HEK293T (cell line): ENCODE measurements at places on chromosomes 1 and 21.
A peak's percentile ranks its signal among the peaks of the same experiment; 100 is the strongest.

GRCh38 chr21:31548688-31549087 is 110.8 kb upstream of the SOD1 start:
- DNase-seq: no peak

DNA sequence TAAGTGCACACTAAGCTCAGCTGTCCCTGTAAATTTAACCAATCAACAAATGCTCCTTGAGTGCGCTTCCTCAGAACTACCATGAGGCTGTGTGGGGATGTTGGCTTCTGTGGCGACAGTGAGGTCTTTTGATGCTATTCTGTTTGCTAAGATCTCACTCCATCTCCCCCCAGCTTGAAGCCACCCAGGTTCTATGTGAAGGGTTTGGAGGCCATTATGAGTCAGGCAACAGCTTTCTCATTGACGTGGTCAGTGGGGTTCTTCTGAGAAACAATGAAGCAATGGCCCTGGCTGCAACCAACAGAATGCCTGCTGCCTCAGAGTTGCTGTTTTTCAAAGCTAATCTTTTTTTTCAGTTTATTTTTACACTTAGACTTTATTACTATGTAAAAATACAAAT is 205.5 kb downstream of the PTBP2 start:
- no peak for DNase-seq

DNA sequence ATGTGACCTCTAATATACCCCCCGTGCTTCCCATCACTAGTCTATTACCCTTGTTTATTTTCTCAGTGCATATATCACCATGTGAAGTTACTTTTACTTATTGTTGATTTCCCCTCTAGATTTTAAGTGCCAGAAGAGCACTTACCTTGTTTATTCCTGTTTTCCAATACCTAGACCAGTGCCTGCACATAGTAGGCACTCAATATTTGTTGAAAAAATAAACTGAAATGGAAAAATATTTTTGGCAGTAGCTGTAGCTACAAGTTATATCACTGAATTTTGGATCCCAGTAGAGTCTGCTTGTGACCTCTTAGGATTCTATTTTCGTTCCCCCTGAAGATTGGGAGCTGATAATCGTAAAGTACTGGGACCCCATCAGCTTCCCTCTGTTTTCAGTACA is 32.0 kb upstream of the FOXE3 start:
- DNase-seq: no peak

- no peak for DNase-seq
Measured at GRCh38 chr21:43311301-43311817, 115.6 kb downstream of the SIK1 start.

DNA sequence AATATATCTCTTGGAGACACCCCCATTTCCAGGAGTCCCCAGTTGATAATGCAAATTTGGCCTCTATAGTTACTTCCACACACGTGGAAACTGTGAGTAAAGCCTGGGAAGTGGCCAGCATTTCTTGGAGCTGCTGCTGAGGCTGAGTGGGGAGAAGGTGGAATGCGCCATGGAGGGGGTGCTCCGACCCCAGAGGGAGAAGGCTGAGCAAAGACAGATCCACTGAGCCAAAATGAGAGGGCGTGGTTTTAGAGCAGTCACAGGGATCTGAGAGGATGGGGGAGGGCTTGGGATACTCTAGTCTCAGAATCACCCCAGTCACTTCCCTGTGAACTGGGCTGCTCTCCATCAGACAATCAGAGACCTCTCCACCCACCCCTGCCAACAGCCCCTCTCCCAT is 38.7 kb downstream of the TRIM62 start:
- DNase-seq: no peak

GRCh38 chr1:209937996-209938959 is at the start of gene SYT14:
TSS of gene SYT14 (plus strand) at chr1:209938217. CDS start at chr1:209938265, 48 bp downstream.
- peak; percentile 81 for DNase-seq

DNA sequence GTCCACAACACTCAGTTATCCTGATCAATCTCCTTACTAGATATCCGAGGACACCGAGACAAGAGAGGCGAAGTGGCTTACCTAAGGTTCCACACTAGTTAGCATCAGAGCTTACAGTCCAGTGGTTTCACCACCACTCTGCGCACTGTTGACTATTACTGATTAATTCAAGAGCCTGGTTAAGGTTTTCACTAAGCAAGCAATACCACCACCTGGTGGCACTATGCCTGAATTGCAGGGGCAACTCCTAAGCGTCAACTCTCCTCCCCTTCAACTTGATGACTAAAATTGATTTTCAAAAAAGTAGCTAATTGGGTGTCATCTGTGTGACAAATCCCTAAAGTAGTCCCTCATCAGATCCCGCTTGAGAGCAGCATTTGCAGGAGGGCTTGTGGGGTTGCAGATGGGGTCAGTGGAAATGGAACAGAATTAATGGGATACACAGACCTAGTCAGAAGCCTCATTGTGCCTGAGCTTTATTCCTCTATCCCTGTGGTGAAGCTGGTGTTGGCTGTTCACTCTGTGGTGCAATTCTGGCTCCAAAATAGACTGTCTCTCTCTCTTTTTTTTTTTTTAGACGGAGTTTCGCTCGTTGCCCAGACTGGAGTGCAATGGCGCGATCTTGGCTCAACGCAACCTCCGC is 9.1 kb downstream of the TTC22 start:
- peak; percentile 60 for DNase-seq

- DNase-seq: peak; percentile 71
Measured at GRCh38 chr1:242467556-242468145, 56.8 kb downstream of the PLD5 start.

DNA sequence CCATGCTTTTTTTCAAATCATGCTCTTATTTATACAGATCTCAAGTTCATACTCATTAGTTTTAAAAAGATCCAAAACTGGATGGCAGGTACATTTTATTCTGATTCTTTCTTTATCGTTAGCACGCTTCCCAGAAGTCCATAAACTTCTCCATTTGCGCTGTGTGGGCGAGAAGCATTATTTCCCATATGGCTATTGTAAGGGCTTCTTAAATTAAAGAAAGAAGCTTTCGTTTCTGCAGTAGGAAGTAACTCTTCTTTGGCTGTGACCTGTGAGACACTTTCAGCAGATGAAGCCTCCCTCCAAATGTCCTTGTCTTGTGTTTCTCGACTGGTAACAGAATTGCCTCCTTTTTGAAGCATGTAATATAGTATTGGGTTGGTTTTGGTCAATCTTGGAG is 100.2 kb downstream of the NRIP1 start:
- DNase-seq: no peak

DNA sequence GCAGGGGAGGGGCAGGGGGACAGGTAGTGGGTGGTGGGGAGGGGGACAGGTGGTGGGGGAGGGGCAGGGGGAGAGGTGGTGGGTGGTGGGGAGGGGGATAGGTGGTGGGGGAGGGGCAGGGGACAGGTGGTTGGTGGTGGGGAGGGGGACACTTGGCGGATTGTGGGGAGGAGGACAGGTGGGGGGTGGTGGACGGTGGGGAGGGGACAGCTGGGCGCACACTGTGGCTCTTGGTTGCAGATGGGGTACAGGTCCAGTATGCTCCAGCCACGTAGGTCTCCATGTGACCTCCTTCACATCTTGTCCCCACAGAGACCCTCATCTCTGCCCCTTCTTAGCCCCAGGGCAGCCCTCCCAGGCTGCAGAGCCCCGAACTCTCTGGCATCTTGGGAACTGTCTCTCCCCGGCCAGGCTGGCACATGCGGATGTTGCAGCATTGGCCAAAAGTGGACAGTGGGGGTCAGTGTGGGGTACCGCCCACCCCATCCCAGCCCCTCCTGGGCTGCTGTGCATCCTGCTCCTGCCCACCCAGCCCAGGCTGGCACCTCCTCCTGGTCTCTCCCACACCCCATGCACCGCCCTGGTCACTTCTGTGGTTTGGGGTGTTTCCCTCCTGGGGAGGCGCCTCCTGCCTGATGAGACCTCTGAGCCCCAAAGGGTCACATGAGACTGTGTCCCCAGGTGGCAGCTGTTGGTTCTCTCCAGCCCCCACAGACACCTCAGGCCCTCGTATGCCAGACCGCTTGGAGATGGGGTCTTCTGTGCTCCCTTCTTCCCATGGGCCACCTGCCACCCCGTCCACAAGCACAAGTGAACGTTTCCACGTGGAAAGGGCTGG is 7.6 kb upstream of the SLC19A1 start:
- no peak for DNase-seq

DNA sequence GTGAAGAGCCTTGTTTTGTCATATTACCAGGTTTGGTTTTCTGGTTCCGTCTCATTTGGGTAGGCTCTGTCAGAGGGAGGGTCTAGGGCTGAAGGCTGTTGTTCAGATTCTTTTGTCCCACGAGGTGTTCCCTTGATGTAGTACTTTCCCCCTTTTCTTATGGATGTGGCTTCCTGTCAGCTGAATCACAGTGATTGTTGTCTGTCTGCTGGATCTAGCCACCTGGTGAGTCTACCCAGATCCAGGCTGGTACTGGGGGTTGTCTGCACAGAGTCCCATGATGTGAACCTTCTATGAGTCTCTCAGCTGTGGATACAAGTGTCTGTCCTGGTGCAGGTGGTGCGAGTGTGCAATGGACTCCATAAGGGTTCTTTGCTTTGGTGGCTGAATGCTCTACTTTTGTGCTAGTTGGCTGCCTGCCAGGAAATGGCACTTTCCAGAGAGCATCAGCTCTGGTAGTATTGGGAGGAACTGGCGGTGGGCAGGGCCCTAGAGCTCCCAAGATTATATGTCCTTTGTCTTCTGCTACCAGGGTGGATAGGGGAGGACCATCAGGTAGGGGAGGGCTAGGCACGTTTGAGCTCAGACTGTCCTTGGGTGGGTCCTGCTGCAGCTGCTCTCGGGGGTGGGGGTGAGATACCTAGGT is 246.0 kb downstream of the RYR2 start:
- DNase-seq: no peak

- DNase-seq: no peak
Measured at GRCh38 chr1:70277875-70278274, 56.7 kb downstream of the SRSF11 start.

- no peak for DNase-seq
Measured at GRCh38 chr1:21469581-21469980, 29.6 kb downstream of the NBPF3 start.

DNA sequence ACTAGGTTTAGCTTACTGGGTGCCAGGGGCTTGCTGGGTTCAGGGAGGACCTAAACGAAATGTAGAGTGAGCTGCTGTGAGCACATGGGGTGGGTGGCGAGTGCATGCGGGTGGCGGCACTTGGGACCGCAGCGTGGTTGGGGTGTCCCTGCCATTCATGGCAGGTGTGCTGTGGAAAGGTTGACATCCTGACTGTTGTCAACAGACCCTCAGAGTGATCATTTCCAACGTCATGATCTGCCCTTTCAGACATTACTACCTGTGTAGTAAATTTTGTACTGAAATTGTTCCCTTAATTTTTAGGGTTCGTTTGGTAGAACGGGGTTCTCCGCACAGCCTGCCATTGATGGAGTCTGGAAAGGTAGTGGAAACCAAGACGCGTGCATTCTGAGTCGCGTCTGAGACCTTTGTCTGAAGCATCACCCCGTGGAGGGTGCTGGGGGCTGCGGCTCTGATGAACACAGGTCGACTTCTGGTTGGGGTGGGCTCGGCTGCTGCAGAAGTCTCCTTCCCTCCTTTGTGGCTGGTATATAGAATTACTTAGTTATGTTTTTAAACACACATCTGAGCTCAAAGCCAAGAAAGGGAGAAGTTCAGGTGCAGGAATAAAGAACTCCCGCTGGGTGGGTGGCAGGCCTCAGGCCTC is 43.3 kb downstream of the S100B start:
- DNase-seq: no peak

DNA sequence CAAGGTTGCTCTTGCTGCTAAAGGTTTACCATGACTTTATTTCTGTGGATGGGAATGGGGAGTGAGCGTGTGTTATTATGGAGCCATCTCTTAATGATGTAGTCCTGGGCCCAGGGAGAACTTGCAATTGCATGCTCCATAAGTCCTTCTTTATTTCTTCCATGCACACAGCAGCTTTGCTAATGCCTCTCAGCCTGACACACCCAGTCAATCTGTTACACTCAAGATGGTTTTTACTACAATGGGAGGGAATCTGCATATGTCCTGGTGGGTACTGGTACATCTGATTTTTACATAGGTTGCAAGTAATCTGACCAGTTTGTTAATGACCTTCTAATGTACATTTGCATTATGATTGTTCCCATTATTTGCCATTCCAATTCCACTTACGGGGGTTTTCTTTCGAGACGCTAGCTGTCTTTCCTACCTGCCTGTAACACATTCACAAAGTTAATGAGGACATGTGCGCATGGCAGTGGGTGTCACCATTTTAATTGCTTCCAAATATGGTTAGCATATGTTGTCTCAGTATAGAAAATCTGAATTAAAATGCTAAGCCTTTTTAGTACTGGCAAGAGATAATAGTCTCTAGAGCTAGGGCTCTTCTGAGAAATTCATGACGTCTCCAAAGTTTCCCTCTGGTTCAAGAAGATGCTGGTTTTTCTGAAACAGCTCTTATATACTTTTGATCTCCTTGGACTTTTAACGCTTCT is 188.2 kb downstream of the GRIK1 start:
- DNase-seq: no peak

GRCh38 chr1:184836141-184836540 is 81.5 kb upstream of the EDEM3 start:
- no peak for DNase-seq

DNA sequence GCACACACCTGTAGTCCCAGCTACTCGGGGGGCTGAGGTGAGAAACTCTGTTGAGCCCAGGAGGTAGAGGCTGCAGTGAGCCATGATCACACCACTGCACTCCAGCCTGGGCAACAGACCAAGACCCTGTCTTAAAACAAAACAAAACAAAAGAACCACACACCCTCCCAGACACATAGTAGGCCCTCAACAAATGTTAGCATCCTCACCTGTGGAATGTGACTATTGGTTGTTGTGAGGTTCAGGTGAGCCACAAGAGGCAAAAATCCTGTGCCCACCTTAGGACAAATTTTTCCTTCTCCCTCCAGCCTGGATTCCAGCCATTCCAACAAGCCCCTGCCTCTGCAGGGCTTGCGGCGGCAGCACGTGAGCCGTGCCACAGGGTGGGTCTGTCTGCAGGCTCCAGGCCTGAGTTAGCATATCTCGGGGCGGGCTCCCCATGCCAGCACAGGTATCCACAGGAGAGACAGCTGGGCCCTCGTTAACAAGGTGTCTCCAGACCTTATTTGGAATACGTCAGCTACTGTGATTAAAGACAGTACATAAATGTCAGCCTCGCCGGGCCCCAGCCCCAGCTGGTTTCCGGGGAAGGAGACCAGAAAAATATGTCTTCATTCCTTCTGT is 17.4 kb downstream of the C1QB start:
- no peak for DNase-seq

GRCh38 chr1:52008071-52008809 is 17.7 kb upstream of the RAB3B start:
- DNase-seq: no peak

DNA sequence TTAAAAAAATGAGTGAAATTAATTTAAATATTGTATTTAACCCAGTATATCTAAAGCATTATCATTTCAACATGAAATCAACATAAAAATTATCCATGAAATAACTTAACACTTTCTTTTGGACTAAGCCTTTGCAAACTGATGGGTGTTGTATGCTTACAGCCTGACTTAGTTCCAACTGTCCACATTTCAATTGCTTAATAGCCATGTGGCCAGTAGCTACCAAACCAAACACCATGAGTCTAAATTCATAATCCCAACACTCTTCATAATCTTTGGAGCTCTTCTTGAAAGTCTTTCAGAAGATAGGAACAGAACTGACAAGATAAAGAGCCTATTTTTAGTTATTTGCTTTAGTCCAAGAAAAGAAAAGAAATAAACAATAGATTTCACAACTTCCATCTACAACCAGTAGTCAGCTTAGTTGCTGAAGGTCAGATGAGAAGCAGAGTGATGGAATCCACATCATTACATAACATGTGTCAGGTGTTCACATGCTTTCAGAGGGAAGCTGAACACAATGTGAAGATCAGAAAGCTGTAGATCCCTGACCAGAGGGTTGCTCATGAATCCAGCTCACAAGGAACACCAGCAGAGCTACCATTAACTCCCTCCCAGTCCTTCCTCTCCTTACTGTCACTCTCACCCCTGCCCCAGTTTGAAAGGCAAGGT is 144.0 kb upstream of the ZNF648 start:
- no peak for DNase-seq
